ENCODE measurements at places on chromosomes 2 and 18. TPM values are rescaled to one million over a fixed set of nuclear protein-coding genes. Genes with fewer than 3 reads are reported as not detected.

GRCh38 chr2:24515831-24516230 lies 24.8 kb downstream of the NCOA1 start:
- H3K27me3 ChIP-seq = no peaks in the 10 kb centered on the region
- no peak for DNase-seq
- H3K4me1 ChIP-seq = peaks cover 8% of the 10 kb centered on the region
- H3K27ac ChIP-seq = no peak overlapping the region
- no peaks in the 10 kb centered on the region for H3K36me3 ChIP-seq

DNA sequence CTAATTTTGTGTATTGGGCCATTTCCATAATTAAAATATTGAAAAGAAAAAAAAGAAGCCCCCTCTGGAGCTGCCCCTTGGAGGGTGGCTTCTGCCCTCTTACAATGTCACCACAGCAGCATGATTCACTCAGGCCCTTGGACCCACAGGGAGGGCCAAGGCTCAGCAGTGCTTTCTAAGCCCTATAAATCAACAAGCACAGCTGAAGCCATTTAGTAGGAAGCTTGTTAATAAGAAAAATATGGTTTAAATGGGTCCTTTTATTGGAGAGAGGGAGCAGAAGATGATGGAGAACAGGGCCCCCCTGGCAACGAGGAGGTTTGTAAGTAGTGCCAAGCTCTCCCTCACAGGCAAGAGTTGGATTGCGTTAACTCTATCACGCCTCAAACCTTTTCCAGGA lies 107.6 kb upstream of the FZD7 start:
- no peak overlapping the region for H3K27ac ChIP-seq
- no peaks in the 10 kb centered on the region for H3K36me3 ChIP-seq
- H3K27me3 ChIP-seq = peaks cover 22% of the 10 kb centered on the region

DNA sequence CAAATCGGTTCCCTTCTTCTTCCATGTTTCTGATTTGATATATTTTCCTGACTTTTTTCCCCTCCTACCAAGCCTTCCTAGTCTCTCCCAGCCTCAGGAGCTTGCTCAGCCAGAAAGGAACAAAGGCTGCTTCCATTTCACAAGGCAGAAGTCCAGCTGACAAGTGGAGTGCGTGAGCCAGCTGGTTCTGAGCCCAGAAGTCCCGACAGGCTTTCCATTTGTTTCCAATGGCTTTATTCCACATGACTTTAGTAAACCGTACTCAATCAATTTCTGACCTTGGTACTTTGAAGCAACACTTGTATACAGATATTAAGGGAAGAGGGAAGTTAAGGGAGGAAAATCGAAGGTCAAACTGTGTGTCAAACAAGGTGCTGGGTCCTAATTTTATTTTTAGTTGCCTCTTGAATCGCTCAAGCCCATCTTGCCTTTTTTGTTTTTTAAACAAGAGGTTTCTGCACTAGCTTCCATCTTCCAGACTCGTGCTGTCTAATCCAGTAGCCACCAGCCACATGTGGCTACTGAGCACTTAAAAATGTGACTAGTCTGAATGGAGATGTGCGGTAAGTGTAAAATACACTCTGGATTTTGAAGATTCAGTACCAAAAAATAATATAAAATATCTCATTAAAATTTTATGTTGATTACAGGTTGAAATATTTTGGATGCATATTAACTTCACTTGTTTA lies 36.2 kb downstream of the WIPF1 start:
- H3K27me3 ChIP-seq = peaks cover 16% of the 10 kb centered on the region
- H3K4me1 ChIP-seq = no peaks in the 10 kb centered on the region
- DNase-seq = no peak
- no peaks in the 10 kb centered on the region for H3K36me3 ChIP-seq
- no peak overlapping the region for H3K4me3 ChIP-seq

GRCh38 chr2:45013229-45014015 lies 4.2 kb upstream of the SIX2 start:
- H3K27ac ChIP-seq = no peak overlapping the region
- peaks cover 13% of the 10 kb centered on the region for H3K36me3 ChIP-seq
- H3K4me1 ChIP-seq = no peaks in the 10 kb centered on the region
- peaks cover 85% of the 10 kb centered on the region for H3K27me3 ChIP-seq

- no peaks in the 10 kb centered on the region for H3K27me3 ChIP-seq
- DNase-seq = no peak
- no peaks in the 10 kb centered on the region for H3K36me3 ChIP-seq
- no peak overlapping the region for H3K27ac ChIP-seq
Measured at GRCh38 chr18:43775591-43775990, 498.3 kb upstream of the SYT4 start.

DNA sequence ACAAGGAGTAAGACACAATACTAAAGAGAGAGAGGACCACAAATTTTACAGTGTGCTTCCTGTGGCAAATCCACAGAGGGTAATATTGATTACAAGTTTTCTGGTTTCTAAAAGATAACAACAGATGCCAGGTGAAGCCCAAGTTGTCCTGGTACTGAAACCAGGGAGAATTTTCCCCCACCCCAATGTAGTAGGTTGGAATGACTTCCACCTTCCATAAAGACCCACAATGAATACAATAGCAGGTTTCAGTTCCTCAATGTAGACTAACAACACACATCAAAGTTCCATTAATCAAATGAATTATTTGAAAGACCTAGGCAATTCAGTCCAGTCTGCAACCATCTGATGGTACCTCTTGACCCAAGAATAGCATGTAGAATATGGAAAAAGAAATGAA lies 44.0 kb upstream of the TMEM247 start:
- no peak for DNase-seq
- H3K36me3 ChIP-seq = no peaks in the 10 kb centered on the region
- H3K27me3 ChIP-seq = peaks cover 29% of the 10 kb centered on the region
- no peaks in the 10 kb centered on the region for H3K4me1 ChIP-seq

CFAP65 gene
- total RNA-seq = 1.3 TPM

Data from Calu3 (cell line).